ENCODE measurements at places on chromosomes 2 and 18. TPM values are rescaled to one million over a fixed set of nuclear protein-coding genes. Genes with fewer than 3 reads are reported as not detected.

IGFBP5 gene
- not detected for total RNA-seq

TMEM198 gene
- total RNA-seq, result 3.3 TPM

GRHL1 gene
- total RNA-seq, result 1.5 TPM

IL36RN gene
- not detected for total RNA-seq

MOGAT1 gene
- not detected for total RNA-seq

DNAJB2 gene
- 40.8 TPM for total RNA-seq

UGT1A3 gene
- not detected for total RNA-seq

DNA sequence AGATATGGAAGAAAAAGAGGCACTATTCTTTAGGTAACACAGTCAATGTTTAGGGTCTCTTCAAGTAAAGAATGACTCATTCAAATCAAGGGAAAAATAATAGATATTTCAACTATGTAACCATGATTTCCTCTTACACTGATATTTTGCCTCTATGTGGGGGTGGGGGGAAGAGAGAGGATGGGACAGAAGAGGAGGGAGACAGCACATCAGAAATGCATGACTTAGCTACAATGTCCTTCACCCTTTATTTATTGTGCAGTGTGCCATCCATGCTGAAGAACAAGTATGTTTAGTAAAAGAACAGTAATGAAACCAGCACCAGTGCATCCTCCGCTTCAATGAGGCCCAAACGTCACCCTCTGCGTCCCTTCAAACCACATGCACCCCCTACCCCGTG lies 204.8 kb downstream of the HDAC4 start:
- no peak overlapping the region for H3K4me3 ChIP-seq
- no peaks in the 10 kb centered on the region for H3K27me3 ChIP-seq
- H3K36me3 ChIP-seq, result peaks cover 19% of the 10 kb centered on the region
- DNase-seq, result no peak

GRCh38 chr2:166104773-166105172 lies 23.0 kb downstream of the SCN1A start:
- H3K4me1 ChIP-seq, result no peaks in the 10 kb centered on the region
- H3K4me3 ChIP-seq, result no peak overlapping the region
- DNase-seq, result no peak
- H3K27me3 ChIP-seq, result no peaks in the 10 kb centered on the region
- no peaks in the 10 kb centered on the region for H3K36me3 ChIP-seq

- H3K36me3 ChIP-seq, result no peaks in the 10 kb centered on the region
- no peak for DNase-seq
- H3K27me3 ChIP-seq, result peaks cover 29% of the 10 kb centered on the region
Measured at GRCh38 chr2:235264512-235264911, 229.3 kb upstream of the AGAP1 start.

DNA sequence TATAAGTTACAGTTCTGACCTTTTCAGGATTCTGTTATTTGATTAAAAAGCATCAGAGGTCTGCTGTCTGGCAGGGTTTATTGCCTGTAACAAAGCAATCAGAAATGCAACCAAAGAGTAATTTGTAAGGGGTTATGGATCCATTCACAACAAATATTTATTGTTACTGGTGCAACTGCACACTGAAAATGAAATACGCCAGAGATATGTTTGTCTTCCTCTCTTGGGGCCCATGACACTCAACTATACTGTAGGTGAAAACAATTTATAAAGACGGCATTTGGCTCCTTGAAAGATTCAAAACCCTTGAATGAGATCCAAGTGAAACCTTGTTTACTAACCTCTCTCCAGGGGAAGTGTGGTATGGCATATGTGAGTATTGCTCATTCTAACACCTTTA lies 452.2 kb downstream of the MBD2 start:
- H3K27me3 ChIP-seq, result no peaks in the 10 kb centered on the region
- H3K4me3 ChIP-seq, result no peak overlapping the region
- H3K27ac ChIP-seq, result no peak overlapping the region
- no peaks in the 10 kb centered on the region for H3K4me1 ChIP-seq
- H3K36me3 ChIP-seq, result no peaks in the 10 kb centered on the region

- DNase-seq, result no peak
- no peak overlapping the region for H3K27ac ChIP-seq
- H3K4me3 ChIP-seq, result no peak overlapping the region
- peaks cover 14% of the 10 kb centered on the region for H3K27me3 ChIP-seq
- no peaks in the 10 kb centered on the region for H3K36me3 ChIP-seq
Measured at GRCh38 chr2:196515608-196516007, 123.9 kb upstream of the CCDC150 start.

DNA sequence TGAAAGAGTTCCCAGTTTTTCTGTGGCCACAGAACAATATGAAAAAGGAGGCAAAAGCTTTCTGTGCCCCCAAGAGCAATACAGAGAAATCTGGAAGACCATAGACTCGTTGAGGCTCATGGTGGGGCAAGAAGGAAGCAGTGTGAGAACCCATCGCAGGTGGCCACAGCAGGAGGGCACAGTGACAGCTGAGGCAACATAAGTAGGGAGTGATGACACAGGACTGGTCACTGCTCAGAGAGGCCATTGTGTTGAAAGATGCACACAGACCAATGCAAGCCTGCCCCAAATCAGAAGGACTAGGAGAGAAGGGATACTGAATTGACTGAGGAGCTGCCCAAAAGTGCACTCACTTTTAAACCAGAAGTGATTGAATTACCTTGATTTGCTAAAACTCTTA lies 483.6 kb downstream of the EPHA4 start:
- no peak overlapping the region for H3K4me3 ChIP-seq
- H3K27me3 ChIP-seq, result no peaks in the 10 kb centered on the region
- H3K27ac ChIP-seq, result no peak overlapping the region
- DNase-seq, result no peak

GRCh38 chr2:44948565-44949328 lies 7.2 kb downstream of the SIX3 start:
- no peaks in the 10 kb centered on the region for H3K36me3 ChIP-seq
- no peak overlapping the region for H3K4me3 ChIP-seq
- no peaks in the 10 kb centered on the region for H3K4me1 ChIP-seq

- DNase-seq, result no peak
- no peaks in the 10 kb centered on the region for H3K27me3 ChIP-seq
- no peak overlapping the region for H3K4me3 ChIP-seq
- peaks cover 17% of the 10 kb centered on the region for H3K36me3 ChIP-seq
- peaks cover 59% of the 10 kb centered on the region for H3K4me1 ChIP-seq
Measured at GRCh38 chr2:160431441-160431840, 62.2 kb downstream of the RBMS1 start.

DNA sequence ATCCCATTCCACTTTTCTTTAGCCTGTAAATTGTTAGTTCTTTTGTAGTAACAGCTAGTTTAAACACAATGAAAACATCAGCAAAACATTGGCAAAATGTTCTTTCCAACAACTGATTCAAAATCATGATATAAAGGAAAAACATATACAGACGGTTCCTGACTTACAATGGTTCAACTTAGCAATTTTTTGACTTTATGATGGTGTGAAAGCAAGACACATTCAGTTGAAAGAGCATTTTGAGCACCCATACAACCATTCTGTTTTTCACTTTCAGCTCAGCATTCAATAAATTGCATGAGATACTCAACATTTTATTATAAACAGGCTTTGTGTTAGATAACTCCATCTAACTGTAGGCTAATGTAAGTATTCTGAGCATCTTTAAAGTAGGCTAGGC lies 185.1 kb downstream of the NOL4 start:
- no peaks in the 10 kb centered on the region for H3K27me3 ChIP-seq
- H3K27ac ChIP-seq, result no peak overlapping the region
- no peaks in the 10 kb centered on the region for H3K4me1 ChIP-seq
- DNase-seq, result no peak

GRCh38 chr2:7878786-7879482 lies 802.9 kb upstream of the ID2 start:
- no peaks in the 10 kb centered on the region for H3K36me3 ChIP-seq
- peaks cover 7% of the 10 kb centered on the region for H3K4me1 ChIP-seq
- no peak overlapping the region for H3K4me3 ChIP-seq
- no peak for DNase-seq
- peaks cover 7% of the 10 kb centered on the region for H3K27me3 ChIP-seq
- no peak overlapping the region for H3K27ac ChIP-seq

DNA sequence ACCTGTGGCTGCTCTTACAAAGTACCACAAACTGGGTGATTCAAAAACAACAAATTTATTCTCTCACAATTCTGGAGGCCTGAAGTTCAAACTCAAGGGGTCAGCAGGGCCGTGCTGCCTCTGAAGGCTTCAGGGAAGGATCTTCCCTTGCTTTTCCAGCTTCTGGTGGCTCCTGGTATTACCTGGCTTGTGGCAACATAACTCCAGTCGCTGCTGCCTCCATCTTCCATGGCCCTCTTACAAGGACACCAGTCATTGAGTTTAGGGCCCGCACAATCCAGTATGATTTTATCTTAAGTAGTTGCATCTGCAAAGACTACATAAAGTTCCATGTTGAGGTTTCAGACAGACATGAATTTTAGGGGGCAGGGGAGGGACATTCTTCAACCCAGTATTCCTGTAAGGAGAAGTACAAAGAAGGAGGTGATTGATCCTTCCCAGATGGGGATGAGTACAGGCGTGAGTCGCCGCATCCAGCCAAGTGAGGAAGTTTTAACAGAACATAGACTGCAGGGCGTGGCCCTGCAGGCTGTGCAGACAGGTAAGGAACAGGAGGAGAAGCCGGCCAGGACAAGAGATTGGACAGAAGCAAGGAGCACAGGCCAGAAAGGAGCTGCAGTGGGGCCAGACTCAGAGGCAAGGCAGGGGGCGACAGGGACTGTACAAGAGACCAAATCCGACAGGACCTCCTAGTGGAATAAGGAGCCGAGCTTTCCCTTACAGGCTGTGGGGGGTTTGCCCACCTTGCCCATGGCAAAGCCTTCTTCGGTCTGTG lies 44.4 kb upstream of the BZW1 start:
- H3K27ac ChIP-seq, result no peak overlapping the region
- no peaks in the 10 kb centered on the region for H3K27me3 ChIP-seq
- H3K36me3 ChIP-seq, result no peaks in the 10 kb centered on the region
- DNase-seq, result no peak

DNA sequence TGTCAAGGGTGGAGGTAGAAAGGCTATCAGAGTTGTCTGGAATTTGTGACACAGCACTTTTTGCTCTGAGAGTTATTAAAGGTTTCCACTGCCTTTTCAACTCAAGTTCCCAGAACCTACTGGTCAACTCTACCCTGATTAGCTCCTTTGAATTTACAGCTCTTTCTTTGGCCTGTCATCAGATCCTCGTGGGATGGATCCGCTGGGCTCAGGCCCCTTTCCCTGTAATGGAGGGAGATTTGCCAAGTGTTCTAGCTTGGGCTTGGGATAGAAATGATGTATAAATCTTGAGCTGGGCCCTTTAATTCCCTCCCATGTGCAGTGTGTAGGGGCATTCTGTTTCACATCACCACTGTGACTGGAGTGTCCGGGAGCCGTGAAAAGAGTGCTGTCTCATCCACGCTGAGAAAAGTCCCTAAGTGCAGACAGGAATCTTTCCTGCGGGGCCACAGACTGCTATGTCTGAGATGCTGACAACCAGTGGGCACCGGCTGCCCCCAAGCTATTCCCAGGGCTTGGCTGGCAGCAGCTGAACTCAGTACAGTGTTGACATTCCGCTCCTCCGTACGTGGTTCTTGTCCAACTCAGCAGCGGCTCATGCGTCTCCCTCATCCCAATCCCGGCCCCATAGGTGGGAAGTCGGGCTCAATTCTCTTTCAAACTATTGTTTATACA lies 46.9 kb upstream of the ARHGAP28 start:
- no peaks in the 10 kb centered on the region for H3K27me3 ChIP-seq
- no peak for DNase-seq
- no peaks in the 10 kb centered on the region for H3K36me3 ChIP-seq
- H3K4me3 ChIP-seq, result no peak overlapping the region
- no peaks in the 10 kb centered on the region for H3K4me1 ChIP-seq

DNA sequence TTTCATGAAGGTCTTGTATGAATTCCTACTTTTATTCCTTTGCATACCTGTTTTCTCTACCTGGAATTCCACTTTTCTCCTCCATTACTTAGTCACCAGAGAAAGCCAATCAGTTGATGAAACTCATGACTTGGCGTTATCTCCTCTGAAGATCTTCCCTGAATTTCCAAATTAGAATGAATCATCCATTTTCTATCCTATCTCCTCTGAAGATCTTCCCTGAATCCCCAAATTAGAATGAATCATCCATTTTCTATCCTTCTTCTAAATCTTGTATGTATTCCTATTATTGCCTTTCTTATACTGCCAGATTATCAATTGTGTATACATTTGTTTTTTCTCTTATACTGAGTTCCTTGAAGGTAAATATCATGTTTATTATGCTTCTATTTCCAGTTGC lies 440.4 kb downstream of the CCDC85A start:
- no peak overlapping the region for H3K4me3 ChIP-seq
- H3K36me3 ChIP-seq, result no peaks in the 10 kb centered on the region

DNA sequence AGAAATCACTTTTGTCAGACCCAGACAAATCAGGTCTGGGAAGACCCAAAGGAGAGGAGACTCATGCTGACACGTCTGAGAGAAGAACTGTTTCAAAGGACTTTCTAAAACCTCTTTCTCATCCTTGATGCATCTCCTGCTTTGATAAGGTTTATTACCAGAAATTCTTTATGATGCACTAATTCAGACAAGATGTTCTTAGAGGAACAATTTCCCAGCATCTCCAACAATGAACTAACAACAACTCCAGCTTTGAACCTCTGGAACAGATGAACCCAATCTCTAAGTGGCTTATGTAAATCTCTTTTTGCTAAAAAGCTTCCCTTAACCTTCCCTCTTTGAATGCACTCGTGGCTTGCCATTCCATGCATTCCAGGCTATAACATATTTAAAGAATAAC lies 15.9 kb upstream of the SERPINB11 start:
- H3K36me3 ChIP-seq, result no peaks in the 10 kb centered on the region
- no peak overlapping the region for H3K27ac ChIP-seq
- no peaks in the 10 kb centered on the region for H3K27me3 ChIP-seq
- no peak overlapping the region for H3K4me3 ChIP-seq
- DNase-seq, result no peak

DNA sequence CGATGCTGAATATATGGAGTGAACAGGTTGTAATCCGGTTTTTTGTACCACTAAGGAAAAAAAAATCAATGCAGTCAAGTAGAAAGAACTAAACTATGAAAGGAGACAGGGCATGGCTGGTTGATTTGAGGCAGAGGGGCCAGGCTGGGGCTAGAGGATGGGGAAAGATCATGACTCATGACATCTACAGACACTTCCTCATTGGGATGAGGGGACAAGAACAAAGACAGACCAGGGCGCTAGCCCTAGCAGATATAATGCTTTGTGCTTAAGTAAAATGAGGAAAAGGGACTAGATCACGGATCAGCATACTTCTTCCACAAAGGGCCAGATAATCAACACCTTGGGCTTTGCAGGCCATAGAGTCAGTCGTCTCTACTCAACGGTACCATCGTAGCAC lies 55.8 kb downstream of the ST6GAL2 start:
- no peak for DNase-seq
- peaks cover 4% of the 10 kb centered on the region for H3K27me3 ChIP-seq
- no peak overlapping the region for H3K27ac ChIP-seq
- no peak overlapping the region for H3K4me3 ChIP-seq

- no peaks in the 10 kb centered on the region for H3K36me3 ChIP-seq
- no peaks in the 10 kb centered on the region for H3K4me1 ChIP-seq
- no peak for DNase-seq
- no peak overlapping the region for H3K27ac ChIP-seq
- H3K4me3 ChIP-seq, result no peak overlapping the region
Measured at GRCh38 chr2:236214376-236214995, 46.3 kb upstream of the GBX2 start.

GRCh38 chr2:25445464-25445863 lies 103.7 kb upstream of the DNMT3A start:
- H3K27ac ChIP-seq, result no peak overlapping the region
- H3K36me3 ChIP-seq, result peaks cover 12% of the 10 kb centered on the region
- no peak for DNase-seq
- H3K4me1 ChIP-seq, result no peaks in the 10 kb centered on the region
- no peak overlapping the region for H3K4me3 ChIP-seq
- no peaks in the 10 kb centered on the region for H3K27me3 ChIP-seq

- no peak overlapping the region for H3K4me3 ChIP-seq
- no peaks in the 10 kb centered on the region for H3K36me3 ChIP-seq
- peaks cover 5% of the 10 kb centered on the region for H3K4me1 ChIP-seq
Measured at GRCh38 chr2:130328710-130329109, 14.0 kb upstream of the IMP4 start.

All from activated T-helper 1 cell treated with anti-CD3 and anti-CD28 coated beads, Interleukin-12 subunit alpha, Interleukin-12 subunit beta, Interleukin-2, Interleukin-4 antibody, amounts not matched to agents 30 ng/mL and 10 ng/mL and 1 ng/mL, durations not matched to agents 14 hours and 24 hours and 36 hours (primary cell).